Upper lobe of right lung (tissue), 1 donor: ENCODE measurements at places on chromosomes 13 and 19. TPM values are rescaled to one million over a fixed set of nuclear protein-coding genes. Genes with fewer than 3 reads are reported as not detected.

CNFN gene
- total RNA-seq: 0.87 TPM

NKPD1 gene
- total RNA-seq: not detected

LYPD5 gene
- total RNA-seq: 3.6 TPM

- no peak for DNase-seq
- H3K4me1 ChIP-seq: no peaks in the 10 kb centered on the region
- H3K27ac ChIP-seq: no peak overlapping the region
- no peaks in the 10 kb centered on the region for H3K36me3 ChIP-seq
- H3K4me3 ChIP-seq: no peak overlapping the region
Observed at GRCh38 chr19:42468273-42468796, 25.6 kb upstream of the CXCL17 start.

DNA sequence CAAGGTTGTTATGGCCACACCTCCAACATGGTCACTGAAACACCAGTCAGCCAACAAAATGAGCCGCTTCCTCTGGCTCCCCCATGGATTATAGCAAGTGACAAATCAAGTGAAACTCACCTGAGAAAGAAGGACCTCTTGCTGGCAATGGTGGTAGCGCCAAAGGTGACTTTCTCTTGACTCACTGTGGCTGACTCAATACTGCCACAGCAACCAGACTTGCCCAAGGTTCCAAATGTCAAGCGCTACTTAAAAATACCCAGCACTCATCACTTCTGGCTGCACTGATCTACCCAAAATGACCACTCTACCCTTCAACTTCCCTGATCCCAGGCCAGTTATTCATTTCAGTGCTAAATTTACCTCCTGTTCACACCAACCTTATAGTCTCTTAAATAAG, 495.5 kb downstream of the FOXO1 start:
- H3K27me3 ChIP-seq: no peaks in the 10 kb centered on the region
- no peak overlapping the region for H3K4me3 ChIP-seq
- H3K4me1 ChIP-seq: no peaks in the 10 kb centered on the region
- DNase-seq: no peak

DNA sequence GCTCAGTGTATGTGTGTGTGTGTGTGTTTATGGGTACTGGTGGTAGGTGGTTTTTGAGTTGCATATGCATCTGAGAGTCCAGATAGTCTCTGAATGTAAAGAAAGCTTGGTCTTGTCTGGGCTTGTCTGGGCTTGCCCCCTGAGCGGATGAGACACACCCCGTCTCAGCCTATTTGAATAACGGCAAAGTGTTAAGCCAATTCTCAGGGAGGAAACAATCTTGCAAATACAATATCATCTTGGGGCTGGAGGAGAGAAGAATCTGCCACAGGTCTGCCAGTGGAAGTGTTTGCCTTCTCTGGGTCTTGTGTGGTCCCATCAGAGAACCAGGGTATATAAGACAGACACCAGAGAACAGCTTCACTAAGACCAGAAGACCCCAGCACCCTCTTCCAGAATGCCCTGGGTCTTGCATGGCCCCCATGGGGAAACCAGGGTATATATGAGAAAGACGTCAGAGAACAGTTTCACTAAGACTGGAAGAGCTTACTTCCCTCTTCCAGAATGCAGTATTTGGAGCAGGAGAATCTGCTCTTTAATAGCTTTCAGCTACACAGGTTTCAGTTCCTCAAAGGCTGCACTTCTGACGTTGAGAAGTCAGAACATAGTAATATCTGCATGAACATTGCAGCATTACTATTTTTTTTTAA, 13.3 kb downstream of the CD70 start:
- H3K36me3 ChIP-seq: no peaks in the 10 kb centered on the region
- H3K27ac ChIP-seq: peak overlapping the region; percentile 60
- DNase-seq: no peak
- no peak overlapping the region for H3K4me3 ChIP-seq
- no peaks in the 10 kb centered on the region for H3K4me1 ChIP-seq

GRCh38 chr13:109333893-109334651, 452.3 kb downstream of the IRS2 start:
- no peak overlapping the region for H3K27ac ChIP-seq
- DNase-seq: no peak
- H3K4me1 ChIP-seq: no peaks in the 10 kb centered on the region
- no peaks in the 10 kb centered on the region for H3K27me3 ChIP-seq

DNA sequence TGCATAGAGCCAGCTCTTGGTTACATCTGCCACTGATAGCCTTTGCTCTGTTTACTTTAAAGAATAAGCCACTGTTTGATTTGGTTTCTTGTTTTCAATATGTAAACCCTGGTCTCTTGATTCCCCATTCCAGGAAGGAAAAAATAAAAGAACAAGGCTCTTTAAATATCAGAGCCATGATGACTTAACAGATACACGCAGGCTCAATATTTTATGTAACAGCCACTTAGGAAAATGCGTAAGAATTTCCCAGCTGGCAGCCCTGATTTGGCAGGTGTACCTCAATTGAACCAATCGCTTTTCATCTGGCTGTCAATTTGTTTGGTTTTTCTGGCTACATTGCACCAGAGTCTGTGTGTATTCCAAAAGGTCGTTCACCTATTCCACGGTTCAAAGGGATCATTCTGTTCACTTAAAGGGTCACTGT, 65.6 kb downstream of the IRS2 start:
- DNase-seq: no peak
- H3K27me3 ChIP-seq: no peaks in the 10 kb centered on the region
- no peak overlapping the region for H3K4me3 ChIP-seq
- no peaks in the 10 kb centered on the region for H3K4me1 ChIP-seq
- H3K27ac ChIP-seq: no peak overlapping the region

GRCh38 chr19:718251-718951, 9.7 kb downstream of the PALM start:
- no peak for DNase-seq
- H3K27ac ChIP-seq: peak overlapping the region; percentile 65
- no peaks in the 10 kb centered on the region for H3K36me3 ChIP-seq
- peaks cover 12% of the 10 kb centered on the region for H3K4me1 ChIP-seq

- no peaks in the 10 kb centered on the region for H3K27me3 ChIP-seq
- no peak overlapping the region for H3K4me3 ChIP-seq
- H3K4me1 ChIP-seq: no peaks in the 10 kb centered on the region
- DNase-seq: no peak
- no peak overlapping the region for H3K27ac ChIP-seq
Observed at GRCh38 chr19:52148256-52148655, 8.5 kb upstream of the ZNF616 start.

DNA sequence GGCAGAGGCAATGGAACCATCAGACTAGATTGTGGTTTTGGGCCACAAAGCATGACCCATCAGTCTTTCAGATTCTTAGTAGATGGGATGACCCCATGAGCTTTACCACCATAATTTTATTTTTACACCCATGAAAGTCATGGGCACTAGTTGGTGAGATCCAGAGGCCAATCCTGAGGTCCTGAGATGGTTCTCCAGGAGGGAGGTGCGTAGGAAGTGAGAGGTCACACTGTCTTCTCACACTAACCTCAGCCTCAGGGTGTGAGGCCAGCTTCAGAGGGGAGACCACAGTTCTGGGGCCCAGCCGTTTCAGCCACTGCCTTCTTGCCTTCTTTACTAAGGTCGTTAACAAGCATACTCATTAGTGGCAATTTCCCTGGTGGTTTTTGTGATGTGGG, 106.4 kb downstream of the AKAP11 start:
- H3K27me3 ChIP-seq: no peaks in the 10 kb centered on the region
- no peak overlapping the region for H3K4me3 ChIP-seq

- H3K4me3 ChIP-seq: no peak overlapping the region
- no peaks in the 10 kb centered on the region for H3K27me3 ChIP-seq
- H3K4me1 ChIP-seq: no peaks in the 10 kb centered on the region
- no peak for DNase-seq
Observed at GRCh38 chr13:40383132-40383531, 283.3 kb downstream of the FOXO1 start.

DNA sequence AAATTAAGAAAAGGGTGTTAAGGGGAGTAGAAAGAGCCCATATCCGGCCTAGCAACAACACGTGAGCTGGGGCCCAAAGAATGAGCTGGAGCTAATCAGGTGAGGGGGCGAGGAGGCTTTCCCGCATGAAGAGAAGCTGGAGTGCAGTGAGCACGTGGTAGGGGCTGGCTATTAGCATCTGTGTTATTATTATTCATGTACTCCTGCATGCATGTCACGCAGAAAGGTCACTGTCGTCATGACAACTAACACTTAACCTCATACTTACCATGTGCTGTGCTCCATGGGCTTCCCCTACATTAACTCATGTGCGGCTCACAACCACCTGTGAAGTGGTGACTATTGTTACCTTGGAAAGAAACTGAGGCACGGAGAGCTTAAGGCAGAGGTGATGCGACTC, 227.6 kb upstream of the UBL3 start:
- no peak overlapping the region for H3K27ac ChIP-seq
- H3K27me3 ChIP-seq: no peaks in the 10 kb centered on the region
- DNase-seq: no peak
- no peak overlapping the region for H3K4me3 ChIP-seq
- H3K36me3 ChIP-seq: no peaks in the 10 kb centered on the region
- H3K4me1 ChIP-seq: no peaks in the 10 kb centered on the region

- peak; percentile 96 for DNase-seq
- H3K4me1 ChIP-seq: peaks cover 18% of the 10 kb centered on the region
- no peaks in the 10 kb centered on the region for H3K27me3 ChIP-seq
- H3K27ac ChIP-seq: peak within 1 kb of the TSS; percentile 100
Observed at GRCh38 chr13:36999054-36999714, at the start of gene ALG5. TSS of gene ALG5 (minus strand) at chr13:36999340. CDS start at chr13:36999300, 40 bp downstream.

DNA sequence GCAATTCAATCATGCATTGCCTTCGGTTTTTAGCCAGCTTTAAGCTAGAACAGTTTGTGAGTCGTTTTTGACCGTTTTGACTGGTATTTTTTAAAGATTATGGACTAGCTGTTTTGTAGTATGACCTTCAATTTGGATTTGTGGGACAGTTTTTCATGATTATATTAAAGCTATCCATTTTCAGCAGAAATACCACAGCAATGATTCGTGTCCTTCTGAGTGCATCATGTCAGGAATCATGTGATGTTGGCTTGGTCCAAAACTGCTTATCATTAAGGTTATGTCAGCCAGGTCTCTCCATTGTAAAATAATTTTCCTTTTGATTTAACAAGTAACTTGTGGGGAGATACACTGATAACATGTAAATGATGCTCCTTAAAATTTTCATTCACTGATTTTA, 229.0 kb downstream of the POSTN start:
- no peak overlapping the region for H3K4me3 ChIP-seq
- H3K27me3 ChIP-seq: no peaks in the 10 kb centered on the region
- H3K4me1 ChIP-seq: no peaks in the 10 kb centered on the region
- H3K27ac ChIP-seq: no peak overlapping the region
- no peaks in the 10 kb centered on the region for H3K36me3 ChIP-seq
- no peak for DNase-seq

- peaks cover 31% of the 10 kb centered on the region for H3K27me3 ChIP-seq
- peaks cover 8% of the 10 kb centered on the region for H3K4me1 ChIP-seq
- DNase-seq: no peak
- no peak overlapping the region for H3K27ac ChIP-seq
Observed at GRCh38 chr19:2300533-2300932, 7.4 kb downstream of the LINGO3 start.

OR7C1 gene
- total RNA-seq: not detected

DNA sequence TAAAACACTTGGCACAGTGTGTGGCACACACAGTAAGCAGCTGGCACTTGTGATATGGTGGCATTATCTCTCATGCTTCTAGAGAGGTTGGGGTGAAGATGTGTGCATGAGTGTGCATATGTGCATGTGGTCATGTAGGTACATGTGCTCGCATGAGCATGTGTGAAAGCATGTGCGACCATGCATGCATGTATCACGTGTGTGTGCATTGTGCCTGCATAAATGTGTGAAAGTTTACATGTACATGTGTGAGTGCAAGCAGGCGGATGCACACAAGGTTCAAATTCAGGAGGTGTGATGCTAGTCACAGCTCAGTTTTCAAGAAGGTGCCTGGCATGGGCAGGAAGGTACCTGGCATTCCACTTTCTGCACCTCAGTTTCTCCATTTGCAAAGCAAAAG, 59.0 kb upstream of the UQCRFS1 start:
- H3K4me3 ChIP-seq: no peak overlapping the region
- no peaks in the 10 kb centered on the region for H3K4me1 ChIP-seq
- H3K27me3 ChIP-seq: peaks cover 6% of the 10 kb centered on the region
- peak; percentile 1 for DNase-seq

DNA sequence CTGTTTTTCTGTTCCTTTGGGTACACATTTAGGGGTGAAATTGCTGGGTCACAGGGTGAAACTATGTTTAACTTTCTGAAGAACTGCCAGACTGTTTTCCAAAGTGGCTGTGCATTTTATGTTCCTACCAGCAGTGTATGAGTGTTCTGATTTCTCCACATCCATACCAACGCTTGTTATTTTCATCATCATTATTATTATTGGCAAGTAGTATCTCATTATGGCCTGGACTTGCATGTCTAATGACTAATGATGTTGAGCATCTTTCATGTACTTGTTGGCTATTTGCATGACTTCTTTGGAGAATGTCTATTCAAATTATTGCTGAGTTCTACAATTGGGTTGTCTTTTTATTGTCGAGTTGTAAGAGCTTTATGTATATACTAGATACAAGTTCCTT, 321.8 kb upstream of the HTR2A start:
- no peaks in the 10 kb centered on the region for H3K4me1 ChIP-seq
- no peaks in the 10 kb centered on the region for H3K36me3 ChIP-seq
- H3K27me3 ChIP-seq: no peaks in the 10 kb centered on the region
- DNase-seq: no peak

DNA sequence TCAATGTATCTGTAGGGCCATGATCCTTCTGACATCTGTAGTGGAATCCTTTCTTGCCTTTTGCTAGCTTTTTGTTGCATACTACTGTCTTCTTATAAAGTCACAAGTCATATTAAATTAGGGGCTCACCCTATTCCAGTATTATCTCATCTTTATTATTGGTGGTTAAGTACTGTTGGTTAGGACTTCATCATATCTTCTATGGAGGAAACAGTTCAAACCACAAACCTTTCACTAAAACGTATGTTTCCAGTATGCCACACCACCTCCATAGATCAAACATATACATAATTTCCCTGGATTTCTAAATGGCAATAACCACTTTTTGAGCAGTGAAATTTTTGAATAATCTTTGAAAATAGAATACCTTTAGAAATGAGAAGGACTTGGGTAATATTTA, 62.8 kb upstream of the PCDH9 start:
- no peak overlapping the region for H3K27ac ChIP-seq
- no peaks in the 10 kb centered on the region for H3K36me3 ChIP-seq
- no peak overlapping the region for H3K4me3 ChIP-seq
- DNase-seq: no peak
- H3K4me1 ChIP-seq: no peaks in the 10 kb centered on the region
- no peaks in the 10 kb centered on the region for H3K27me3 ChIP-seq

- no peak overlapping the region for H3K27ac ChIP-seq
- H3K4me3 ChIP-seq: peak overlapping the region; percentile 43
Observed at GRCh38 chr19:55216461-55217198, 7.3 kb upstream of the PTPRH start.

CEACAM7 gene
- total RNA-seq: not detected
